ENCODE measurements at places on chromosomes 7 and 10. TPM values are rescaled to one million over a fixed set of nuclear protein-coding genes. Genes with fewer than 3 reads are reported as not detected.

GRCh38 chr10:30043476-30044270 lies 15.7 kb downstream of the JCAD start:
- DNase-seq = no peak

DNA sequence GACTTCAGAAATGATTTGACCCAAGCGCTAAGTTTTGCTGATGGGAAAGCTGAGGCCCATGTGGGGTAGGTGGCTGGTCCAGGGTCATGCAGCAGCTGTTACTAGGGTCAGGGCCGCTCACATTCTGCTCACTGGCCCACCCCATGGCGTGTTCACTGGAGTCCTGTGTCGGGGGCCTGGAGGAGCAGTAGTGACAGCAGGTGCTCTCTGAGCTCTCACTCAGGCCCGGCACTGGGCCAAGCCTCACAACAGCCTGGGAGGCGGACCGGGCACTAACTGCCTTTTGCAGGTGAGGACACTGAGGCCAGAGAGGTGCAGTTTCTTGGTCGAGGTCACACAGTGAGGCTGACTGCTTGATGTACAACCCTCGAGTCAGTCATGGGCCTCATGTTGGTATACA lies 82.7 kb downstream of the GLRX3 start:
- DNase-seq = peak; percentile 5

- DNase-seq = no peak
These were observed 54.7 kb upstream of the TNS3 start for GRCh38 chr7:47636433-47637175.

DNA sequence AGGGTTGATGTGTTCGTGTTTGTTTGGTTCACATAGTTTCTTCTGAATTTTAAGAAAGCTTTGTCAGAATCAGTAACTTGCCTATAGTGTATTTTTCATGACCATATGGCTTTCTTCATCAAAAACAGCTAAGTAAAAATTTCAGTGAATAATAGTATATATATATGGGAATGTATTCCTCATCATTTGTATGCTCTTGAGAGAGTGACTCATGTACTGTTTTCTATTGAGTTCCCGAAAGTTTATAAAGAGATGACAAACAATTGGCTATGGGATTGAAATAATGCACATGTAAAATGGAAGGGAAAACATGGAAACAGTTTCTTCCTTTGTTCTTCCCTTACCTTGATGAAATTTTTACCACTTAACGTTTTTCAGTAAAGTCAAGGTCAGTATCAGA lies 56.4 kb downstream of the KAT6B start:
- no peak for DNase-seq

The ANKRD61 gene
- total RNA-seq = 0.35 TPM

All from myocyte (in vitro differentiated cells).